ENCODE measurements at places on chromosomes 1 and 21. TPM values are rescaled to one million over a fixed set of nuclear protein-coding genes. Genes with fewer than 3 reads are reported as not detected.

The TSACC gene
- not detected for total RNA-seq

The WDR64 gene
- total RNA-seq = 0.10 TPM

The NBPF4 gene
- total RNA-seq = not detected

The FUBP1 gene
- total RNA-seq = 274 TPM

The KIF1B gene
- 20.7 TPM for total RNA-seq

The BCAN gene
- total RNA-seq = not detected

The SLAMF9 gene
- 0.63 TPM for total RNA-seq

The PDZK1 gene
- 0.10 TPM for total RNA-seq

The UAP1 gene
- total RNA-seq = 40.2 TPM

The GABRD gene
- total RNA-seq = not detected

The ETV3L gene
- total RNA-seq = 0.10 TPM

The LRRC8B gene
- 25.3 TPM for total RNA-seq

The ALX3 gene
- total RNA-seq = not detected

The CD1D gene
- 13.9 TPM for total RNA-seq

The FAM177B gene
- 0.63 TPM for total RNA-seq

The CFHR2 gene
- not detected for total RNA-seq

The GJA5 gene
- total RNA-seq = under 0.01 TPM

The IFI44 gene
- 55.1 TPM for total RNA-seq

The IFNAR1 gene
- 12.4 TPM for total RNA-seq

The CEP104 gene
- total RNA-seq = 12.8 TPM

The USH2A gene
- not detected for total RNA-seq

All from mononuclear cell (primary cell).